Substantia nigra (tissue), 51 donors: ENCODE measurements at places on chromosomes 2 and 18.

GRCh38 chr2:61670591-61671501 is 132.7 kb upstream of the XPO1 start:
- no peak for DNase-seq

DNA sequence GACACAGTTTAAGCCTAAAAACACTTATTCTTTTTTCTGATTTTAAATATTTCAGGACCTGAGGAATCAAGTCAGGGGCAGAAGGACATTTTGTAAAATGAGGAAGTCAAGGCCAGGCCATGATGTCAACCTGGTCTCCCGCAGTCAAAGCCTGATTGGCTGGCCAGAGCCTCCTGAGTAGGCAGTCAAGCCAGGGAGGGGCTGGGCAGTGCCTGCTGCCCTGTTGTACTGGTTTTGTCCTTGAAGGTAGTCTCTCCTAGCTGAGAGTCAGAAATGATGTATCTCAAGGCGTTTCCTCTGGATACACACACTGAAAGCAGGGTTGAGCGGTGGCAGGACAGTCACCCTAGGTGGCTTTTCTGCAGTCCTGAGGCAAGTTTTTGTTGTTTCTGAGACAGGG is 19.8 kb downstream of the CCT7 start:
- DNase-seq, result no peak

- no peak for DNase-seq
These were observed 446.4 kb upstream of the ID2 start for GRCh38 chr2:8235419-8235818.

- no peak for DNase-seq
These were observed 240.9 kb downstream of the RNF152 start for GRCh38 chr18:61651880-61652268.

DNA sequence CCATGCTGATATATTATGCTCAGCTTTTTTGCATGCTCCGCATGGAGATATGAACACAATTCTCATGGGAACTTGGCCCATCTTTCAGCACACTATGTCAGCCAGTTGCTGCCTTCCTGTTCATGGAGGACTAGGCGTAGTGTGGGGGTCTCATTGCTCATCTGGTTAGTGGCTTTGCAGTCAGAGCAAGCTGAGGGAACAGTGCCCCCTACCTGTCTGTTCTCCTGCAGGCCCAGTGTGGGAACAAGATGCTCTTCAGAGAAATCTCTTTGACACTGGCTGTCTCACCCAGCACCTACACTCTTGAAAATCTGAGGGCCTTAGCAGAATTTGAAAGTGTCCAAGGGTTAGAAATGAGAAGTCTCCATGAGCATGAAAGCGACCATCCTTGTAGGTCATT is 47.1 kb downstream of the SPTBN1 start:
- DNase-seq, result no peak

DNA sequence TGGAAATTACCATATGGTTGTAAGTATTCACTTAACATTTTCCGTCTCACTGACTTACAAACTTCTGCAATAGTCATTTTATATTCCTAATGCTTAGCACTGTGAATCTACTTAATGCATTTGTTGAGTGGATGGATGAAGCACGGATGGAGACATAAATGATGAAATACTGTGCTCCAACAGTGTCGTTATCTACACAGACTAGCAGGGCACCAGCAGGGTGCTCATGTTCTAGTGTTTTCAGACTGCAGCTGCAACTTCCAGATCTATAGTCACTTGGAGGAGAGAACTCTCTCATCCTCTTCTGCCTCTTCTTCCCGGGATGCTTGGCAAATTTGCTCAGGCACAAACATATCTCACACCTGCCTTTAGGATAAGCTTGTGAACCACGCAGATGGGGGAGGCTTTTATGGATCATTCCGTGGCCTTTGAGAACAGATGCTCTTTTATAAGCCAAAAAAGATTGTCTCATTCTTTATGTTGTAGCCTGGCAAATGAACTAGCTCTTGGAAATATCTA is 797.7 kb downstream of the MBD2 start:
- DNase-seq, result no peak

GRCh38 chr2:113734185-113734584 is 22.3 kb downstream of the SLC35F5 start:
- no peak for DNase-seq

- DNase-seq, result no peak
These were observed 210.0 kb upstream of the ZNF521 start for GRCh38 chr18:25561918-25562317.

DNA sequence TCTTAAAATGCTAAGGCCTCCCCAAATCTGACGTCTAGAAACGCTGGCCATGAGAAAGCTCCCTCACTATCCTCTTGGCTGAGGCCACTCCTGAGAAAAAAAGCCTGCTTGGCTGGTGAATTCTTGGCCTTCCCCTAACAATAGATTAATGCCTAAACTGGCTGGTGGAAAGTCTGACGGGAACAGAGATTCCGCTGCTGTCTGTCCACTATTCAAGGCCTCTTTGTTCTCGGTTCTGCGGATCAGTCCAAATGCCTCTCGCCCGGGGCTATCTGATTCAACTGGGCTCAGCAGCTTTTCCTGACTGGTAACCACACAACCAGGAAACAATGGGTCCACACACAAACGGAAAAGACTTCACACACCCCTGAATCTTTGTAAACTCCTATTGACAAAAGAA is 27.2 kb downstream of the PXDN start:
- peak; percentile 46 for DNase-seq

DNA sequence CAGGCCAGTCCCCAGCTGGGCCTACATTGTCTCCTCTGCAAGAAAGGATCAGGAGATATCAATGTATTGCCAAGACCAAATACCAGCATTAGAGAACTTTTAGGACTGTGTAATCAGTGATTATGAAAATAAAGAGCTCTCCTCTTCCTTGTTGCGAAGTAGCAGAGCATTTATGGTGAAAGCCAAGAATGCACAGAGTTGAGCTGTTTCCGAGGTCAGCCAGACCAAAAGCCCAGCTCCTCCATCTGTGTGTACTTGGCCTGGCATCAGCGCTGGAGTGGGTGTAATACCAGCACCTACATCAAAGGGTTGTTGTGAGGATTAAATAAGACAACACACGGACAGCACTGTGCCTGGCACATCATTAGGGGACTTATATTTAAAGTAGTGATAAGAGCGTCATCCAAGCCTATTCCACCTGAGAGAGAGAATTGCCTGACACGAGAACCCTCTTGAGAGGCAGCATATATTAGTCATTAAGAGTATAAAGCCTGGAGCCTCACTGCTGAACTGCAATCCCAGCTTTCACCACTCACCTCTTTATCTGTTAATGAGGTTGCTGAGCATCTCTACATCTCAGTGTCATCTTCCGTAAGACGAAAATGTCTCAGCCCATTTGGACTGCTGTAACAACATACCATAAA is 7.4 kb upstream of the SLC16A14 start:
- DNase-seq, result no peak

DNA sequence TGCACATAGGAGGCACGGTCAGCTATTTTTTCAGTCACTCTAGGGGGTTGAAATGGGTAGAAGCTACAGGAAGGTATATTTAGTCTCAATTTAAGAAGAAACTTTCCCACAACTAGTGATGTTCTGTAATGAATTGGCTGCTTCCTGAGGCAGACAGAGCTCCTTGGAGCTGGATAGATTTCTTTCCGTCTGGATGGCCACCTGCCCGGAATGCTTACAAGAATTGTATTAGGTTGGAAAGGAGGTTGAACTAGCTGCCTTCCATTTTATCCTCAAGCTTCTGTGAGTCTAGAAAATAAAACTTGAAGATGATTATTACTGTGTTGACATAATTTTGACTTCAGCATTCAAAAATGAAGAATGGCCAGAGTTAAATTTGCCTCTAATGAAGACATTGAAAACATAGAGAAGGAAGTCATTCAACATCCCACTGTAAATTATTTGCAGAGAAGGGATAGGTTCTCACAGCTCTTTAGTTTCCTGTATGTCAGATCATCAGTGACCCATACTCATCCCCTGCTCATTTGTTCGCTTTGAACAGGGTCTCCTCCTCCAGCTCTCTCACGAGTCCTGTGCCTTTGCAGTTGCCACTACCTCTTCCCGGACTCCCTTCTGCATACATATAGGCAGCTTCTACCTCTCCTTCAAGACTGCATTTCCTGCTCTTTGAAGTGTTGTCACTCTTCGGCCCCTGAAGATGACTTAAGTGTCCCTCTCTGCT is 88.8 kb downstream of the CRIM1 start:
- DNase-seq, result no peak

- DNase-seq, result peak; percentile 70
These were observed 403 bp downstream of the TMEM127 start for GRCh38 chr2:96265349-96265839.

DNA sequence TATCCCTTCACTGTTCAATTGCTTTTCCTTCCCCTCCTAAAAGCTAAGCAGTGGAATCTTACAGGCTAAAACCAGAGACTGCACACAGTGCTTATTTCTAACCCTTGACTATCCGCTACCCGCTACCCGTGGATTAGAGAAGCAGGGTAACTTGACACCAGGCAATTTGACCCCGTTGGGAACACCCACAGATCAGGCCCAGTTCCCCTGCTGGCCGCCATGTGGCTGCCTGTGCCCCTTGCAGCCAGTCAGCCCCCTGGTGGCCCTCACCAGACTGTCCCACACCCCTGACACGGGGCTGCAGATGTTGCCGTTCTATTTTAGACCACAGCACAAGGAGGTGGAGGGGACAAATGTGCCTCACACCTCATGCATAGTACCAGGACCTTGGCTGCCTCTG is 74.8 kb downstream of the TXNL1 start:
- DNase-seq, result no peak

DNA sequence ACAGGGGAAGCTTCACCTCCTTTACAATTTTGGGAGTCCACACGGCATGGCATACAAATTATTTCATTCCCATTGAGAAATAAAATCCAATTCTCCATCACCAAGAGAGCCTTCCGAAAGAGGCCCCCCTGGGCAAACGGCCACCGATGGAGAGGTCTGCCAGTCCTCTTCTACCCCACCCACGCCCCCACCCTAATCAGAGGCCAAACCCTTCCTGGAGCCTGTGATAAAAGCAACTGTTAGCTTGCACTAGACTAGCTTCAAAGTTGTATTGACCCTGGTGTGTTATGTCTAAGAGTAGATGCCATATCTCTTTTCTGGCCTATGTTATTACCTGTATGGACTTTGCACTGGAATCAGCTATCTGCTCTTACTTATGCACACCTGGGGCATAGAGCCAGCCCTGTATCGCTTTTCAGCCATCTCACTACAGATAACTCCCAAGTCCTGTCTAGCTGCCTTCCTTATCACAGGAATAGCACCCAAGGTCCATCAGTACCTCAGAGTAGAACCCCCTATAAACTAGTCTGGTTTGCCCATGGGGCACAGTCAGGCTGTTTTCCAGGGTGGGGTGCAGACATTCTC is 58.3 kb downstream of the BCL11A start:
- no peak for DNase-seq

- DNase-seq, result peak; percentile 25
These were observed 30.8 kb upstream of the ACYP2 start for GRCh38 chr2:54084600-54084999.

GRCh38 chr2:189580658-189581353 is at the start of gene SLC40A1:
Gene SLC40A1 (minus strand): TSS chr2:189580786. CDS start chr2:189580460, 326 bp downstream.
- DNase-seq, result peak; percentile 30

GRCh38 chr2:20094955-20095354 is 43.5 kb upstream of the LAPTM4A start:
- DNase-seq, result no peak

DNA sequence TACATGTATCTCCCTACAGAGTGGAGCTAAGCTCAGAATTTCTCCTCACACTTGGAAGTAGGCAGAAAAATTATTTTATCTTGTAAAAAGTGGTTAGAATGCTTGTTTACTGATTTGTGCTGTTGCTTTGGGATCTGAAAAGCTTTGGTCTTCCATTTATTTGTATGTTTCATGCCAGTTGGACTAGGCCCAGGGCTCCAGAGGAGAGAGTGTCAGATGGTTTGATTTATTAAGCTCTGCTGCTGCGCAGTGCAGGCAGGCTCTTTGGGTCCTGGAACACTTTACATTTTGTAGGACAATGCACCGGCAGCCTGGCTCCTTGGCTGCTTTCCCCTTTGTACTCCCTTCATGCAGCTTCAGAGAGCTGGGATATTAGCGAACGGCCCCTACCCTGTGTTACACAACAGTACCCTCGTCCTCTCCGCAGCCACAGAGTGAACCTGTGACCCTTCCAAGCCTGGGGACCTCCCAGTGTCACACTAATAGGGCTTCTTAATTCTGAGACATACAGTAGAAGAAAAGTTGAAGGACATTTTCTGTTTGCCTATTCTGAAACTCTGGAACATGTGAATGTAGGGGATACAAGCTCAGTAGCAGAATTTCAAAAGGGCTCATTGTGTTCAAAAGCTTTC is 56.7 kb upstream of the EML6 start:
- DNase-seq, result peak; percentile 71

GRCh38 chr2:174342686-174343342 is 8.1 kb downstream of the SP9 start:
- no peak for DNase-seq

DNA sequence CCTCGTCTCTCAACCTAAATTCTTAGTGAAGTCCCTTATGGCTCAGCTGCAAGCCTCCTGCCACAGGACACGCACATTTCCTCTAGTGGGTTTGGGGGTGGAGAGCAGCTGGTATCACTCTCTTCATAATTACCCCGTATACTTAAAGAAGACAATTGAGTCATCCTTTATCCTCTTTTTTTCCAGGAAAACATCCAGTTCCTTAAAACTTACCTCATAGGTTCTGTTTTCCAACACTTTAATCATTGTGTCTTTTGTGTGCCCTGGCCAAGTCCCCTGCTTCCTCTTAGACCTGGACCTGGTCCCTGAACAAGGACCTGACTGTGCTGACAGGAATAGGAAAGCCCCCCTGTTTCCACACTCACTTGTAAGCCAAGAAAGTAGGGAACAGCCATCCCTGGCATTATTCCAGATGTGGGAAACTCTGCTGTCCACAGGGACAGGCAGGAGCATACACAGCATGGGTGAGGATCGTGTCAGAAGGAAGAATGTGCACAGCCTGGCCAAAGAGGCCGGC is 42.3 kb upstream of the MYO1B start:
- no peak for DNase-seq

GRCh38 chr2:176502619-176503018 is 233.4 kb downstream of the MTX2 start:
- DNase-seq, result no peak

- no peak for DNase-seq
These were observed 177.7 kb upstream of the SMAD2 start for GRCh38 chr18:48108136-48108535.

DNA sequence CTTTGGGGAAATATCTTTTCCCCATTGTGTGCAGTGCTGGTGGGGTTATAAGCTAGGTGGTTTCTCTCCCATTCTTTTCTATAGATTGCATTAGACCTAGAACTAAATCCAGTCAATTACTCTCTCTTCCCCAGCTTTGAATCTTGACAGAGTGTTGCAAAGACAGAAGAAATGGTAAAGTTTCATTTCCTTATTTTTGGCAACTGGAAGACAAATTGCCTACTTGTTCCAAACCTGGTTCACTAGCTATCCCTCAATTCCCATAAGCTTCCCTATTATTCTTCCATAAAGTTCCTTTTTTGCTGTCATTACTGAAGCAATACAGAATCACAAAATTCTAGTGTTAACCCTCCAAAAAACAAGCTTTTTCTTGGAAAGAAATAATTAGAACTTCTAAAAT is 94.0 kb upstream of the ITGA4 start:
- DNase-seq, result no peak

GRCh38 chr2:35989040-35989439 is 366.5 kb upstream of the CRIM1 start:
- DNase-seq, result no peak
